Glomerular endothelial cell (primary cell): ENCODE measurements at places on chromosomes 1 and 21.

DNA sequence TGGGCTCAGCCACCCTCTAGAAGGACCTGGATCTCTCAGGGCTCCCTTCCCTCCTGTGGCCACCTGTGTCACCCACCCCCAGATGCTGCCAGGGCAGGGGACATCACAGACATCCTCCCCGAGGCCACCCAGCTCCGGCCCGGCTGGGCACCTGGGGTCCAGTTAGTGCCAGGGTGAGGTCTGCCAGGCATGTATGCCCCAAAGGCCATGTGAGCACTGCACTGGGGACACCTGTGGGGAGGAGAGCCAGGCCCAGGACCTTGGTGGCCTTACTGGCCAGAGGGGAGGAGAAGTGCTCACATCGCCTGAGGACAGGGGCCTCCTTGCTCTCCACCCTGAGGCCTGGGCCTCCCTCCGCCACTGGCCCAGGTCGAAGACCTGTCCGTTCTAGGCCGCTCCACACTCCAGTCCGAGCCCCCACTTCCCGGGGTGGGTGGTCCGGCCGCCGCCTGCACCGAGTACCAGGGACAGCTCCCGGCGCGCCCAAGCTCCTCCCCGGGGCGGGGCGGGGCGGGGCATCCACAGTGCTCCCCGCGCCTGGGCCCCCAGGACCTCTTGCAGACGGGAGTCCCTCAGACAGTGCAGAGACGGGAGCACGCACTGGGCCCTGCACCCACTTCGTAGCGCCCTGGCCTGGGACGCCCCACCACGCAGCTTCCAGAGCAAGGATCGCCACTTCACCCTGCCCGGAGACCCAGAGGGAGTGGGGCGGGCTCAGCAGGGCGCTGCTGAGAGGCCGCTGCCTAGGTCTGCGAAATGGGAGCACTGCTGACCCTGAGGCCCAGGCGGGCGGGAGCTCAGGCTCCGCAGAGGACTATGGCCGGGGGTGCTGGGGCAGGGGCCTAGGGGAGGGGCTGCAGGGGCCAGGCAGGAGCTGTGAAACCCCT is 34.3 kb upstream of the CCDC27 start:
- no peak for DNase-seq

DNA sequence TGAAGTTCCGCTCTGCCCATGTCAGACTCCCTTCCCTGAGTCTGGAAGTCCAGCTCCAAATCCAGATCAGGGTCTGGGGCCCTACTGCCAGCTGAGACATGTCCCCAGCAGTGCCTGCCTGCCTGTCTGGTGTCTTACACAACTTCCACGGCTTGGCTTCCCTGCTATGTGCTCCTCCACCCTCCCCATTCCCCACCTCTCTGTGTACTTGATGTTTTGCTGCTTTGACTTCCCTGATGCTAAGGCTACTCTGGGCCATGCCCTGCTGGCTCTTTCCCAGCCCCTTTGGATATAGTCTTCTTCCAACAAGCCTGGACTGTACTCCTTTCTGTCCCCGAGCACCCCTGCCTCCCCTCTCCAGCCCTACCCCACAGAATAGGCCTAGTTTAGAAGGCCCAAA is 7.3 kb downstream of the GJA5 start:
- no peak for DNase-seq

GRCh38 chr1:192131914-192132313 is 26.3 kb upstream of the RGS18 start:
- DNase-seq = no peak

GRCh38 chr1:156226116-156226538 is 13.3 kb downstream of the PMF1 start:
- no peak for DNase-seq

DNA sequence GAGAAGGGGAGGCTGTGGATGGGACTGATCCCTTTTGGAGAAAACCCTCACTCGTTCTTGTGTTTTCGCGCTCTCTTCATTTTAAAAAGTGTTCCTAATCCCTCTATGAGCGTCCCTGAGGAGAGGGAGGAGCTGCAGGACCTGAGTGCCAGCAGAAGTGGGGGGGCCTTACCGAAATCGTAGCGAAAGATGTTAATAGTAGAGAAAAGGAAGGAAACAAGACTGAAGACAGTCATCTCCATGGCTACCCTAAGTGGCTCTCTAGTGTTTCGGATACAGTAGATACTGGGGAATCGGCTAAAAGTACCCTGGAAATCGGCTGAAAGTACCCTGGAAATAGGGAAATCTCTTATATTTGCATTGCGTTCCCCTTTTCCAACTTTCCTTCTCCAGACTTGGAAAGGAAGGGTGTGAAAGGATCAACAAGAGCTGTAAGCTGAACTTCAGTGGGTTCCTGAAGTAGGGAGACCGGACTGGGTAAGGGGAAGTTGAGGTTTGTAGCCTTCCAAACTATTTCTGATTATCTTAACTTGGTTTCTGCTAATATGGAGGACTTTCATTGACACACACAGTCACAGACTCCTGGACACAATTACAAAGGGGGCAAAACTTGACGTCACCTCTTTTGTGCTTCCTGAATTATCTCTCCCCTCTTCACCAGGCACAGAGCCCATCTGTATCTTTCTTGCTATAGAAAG is 486 bp upstream of the DSTYK start:
- no peak for DNase-seq

DNA sequence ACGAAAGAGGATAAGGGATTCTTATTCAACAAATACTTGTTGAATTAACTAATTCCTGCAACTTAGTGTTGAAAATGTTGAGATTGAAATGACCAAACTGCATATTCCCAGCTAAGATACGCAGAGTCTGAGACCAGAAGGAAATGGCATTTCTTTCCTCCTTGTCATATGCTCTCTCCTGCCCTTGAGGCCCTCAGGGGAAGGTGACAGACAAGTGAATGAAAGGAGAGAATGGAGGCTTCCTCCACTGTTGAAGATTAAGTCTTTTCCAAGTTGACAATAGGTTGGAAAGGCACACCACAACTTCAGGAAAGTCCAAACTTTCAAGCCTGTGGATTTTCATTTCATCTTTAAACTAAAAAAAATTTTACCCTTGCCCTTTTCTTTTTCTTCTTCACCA is 3.1 kb upstream of the ZNF697 start:
- no peak for DNase-seq

DNA sequence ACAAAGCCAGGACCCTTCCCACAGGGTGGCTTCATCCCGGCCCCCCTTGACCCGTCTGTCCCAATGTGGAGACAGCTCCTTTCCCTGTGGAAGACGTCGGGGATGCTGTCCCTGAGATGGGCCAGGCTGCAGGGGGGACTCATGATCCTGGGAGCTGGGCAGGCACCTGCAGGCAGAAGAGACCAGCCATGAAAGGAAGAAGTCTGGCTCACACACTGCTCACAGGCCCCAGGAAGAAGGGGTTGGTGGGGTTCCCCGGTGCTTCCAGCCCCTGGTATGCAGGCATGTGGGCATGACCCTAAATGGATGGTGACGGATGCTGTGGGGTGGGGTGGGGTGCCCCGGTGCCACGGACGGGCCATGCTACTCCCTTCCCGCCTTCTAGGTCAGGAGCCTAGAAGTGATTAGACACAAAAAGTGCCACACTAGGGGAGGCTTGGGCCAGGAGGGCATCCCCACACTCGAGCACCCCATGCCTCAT is 8.3 kb downstream of the ACTRT2 start:
- DNase-seq = no peak

DNA sequence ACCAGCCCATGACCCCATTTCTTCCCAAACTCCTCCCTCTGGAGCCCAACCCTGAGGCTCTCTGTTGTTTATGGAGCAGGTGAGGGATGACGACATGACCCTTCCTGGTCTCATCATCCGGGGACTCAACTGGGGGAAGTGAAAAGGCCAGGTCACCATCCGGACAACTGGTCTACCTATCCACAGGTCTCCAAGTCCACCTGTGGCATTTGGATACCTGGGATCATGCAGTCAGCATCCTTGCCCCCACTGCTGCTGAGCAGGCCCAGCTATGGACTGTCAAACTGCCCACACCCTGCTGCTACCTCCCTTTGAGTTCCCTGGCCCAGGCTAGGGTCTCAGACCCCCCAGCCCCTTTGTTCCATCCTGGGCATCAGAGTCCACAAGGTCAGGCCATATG is 60.0 kb upstream of the LAPTM5 start:
- DNase-seq = no peak
